ENCODE measurements at places on chromosomes 4 and X. TPM values are rescaled to one million over a fixed set of nuclear protein-coding genes. Genes with fewer than 3 reads are reported as not detected.

- no peak for DNase-seq
Observed at GRCh38 chr4:169222761-169223160, 48.0 kb downstream of the SH3RF1 start.

Gene SLC2A9
- 8.1 TPM for total RNA-seq

- no peak for DNase-seq
Observed at GRCh38 chr4:106370214-106370613, 1.6 kb upstream of the GIMD1 start.

DNA sequence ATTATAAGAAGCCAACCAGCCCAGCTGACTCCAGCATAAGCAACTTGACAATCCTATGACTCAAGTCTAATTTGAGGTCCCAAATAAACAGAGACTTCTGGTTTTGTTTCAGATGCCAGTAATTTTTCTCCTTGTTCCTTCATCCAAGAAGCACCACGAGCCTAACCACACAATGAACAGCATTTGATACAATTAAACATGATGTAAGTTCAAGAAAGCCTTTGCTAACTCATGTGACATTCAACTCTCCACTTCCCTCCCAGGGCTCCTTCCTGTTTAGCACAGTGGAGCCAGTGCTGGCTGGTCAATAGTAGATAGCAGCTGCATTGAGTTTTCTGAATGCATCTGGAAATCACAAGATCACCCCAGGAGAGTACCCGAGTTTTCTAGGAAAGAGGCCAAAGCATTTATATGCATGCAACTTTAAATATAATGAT, 206.3 kb downstream of the ARHGAP24 start:
- DNase-seq: peak; percentile 49

Gene XG
- 0.69 TPM for total RNA-seq

DNA sequence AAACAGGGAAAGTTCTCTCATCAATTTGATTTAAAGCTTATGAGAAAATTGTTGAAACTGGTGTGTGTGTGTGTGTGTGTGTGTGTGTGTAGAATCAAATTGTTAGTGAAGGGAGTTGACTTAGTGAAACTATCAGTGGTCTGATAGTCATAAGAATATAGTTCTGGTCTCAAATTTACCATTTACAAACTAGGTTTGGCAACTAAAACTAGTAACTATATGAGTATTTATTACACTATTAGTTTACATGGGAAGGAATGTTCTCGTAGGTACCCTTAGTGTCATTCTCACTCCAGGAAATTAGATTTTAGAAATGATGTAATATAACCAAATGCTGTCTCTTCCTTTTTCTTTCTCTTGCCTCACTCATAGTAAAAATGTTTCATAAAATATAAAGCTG, 11.9 kb downstream of the SULT1E1 start:
- DNase-seq: no peak

Gene ATP2B3
- total RNA-seq: not detected

Gene MND1
- total RNA-seq: 1.3 TPM

Gene FAM114A1
- 41.5 TPM for total RNA-seq

Gene GPRASP2
- total RNA-seq: 14.4 TPM

Gene GABRQ
- total RNA-seq: 0.04 TPM

Measured in heart left ventricle (tissue), 16 donors.